ENCODE measurements at places on chromosomes 12 and 14. TPM values are rescaled to one million over a fixed set of nuclear protein-coding genes. Genes with fewer than 3 reads are reported as not detected.

The NUDT14 gene
- total RNA-seq: 9.7 TPM

The OR11H12 gene
- not detected for total RNA-seq

The PTPN6 gene
- total RNA-seq: 485 TPM

The TROAP gene
- 46.6 TPM for total RNA-seq

The TPPP2 gene
- not detected for total RNA-seq

The PYGL gene
- total RNA-seq: 1.6 TPM

The KRAS gene
- 17.0 TPM for total RNA-seq

The SERPINA9 gene
- total RNA-seq: not detected

The TSHR gene
- 0.31 TPM for total RNA-seq

The ACSS3 gene
- total RNA-seq: not detected

The AHSA1 gene
- total RNA-seq: 339 TPM

The TSPAN8 gene
- not detected for total RNA-seq

The FBLN5 gene
- 1.3 TPM for total RNA-seq

The ADAM21 gene
- 0.29 TPM for total RNA-seq

The MUCL1 gene
- total RNA-seq: not detected

The CCDC197 gene
- total RNA-seq: not detected

The LGMN gene
- 2.1 TPM for total RNA-seq

The KRT6C gene
- not detected for total RNA-seq

The GLT8D2 gene
- total RNA-seq: not detected

The IAPP gene
- not detected for total RNA-seq

The KLHDC1 gene
- 1.2 TPM for total RNA-seq

The ASPG gene
- not detected for total RNA-seq

The PGF gene
- 0.27 TPM for total RNA-seq

The SLC2A14 gene
- total RNA-seq: 0.29 TPM

The CPNE6 gene
- total RNA-seq: not detected

The GPN3 gene
- total RNA-seq: 69.1 TPM

The FLRT2 gene
- total RNA-seq: not detected

The KRT74 gene
- total RNA-seq: not detected

The FOXA1 gene
- total RNA-seq: not detected

The TAS2R7 gene
- not detected for total RNA-seq

The GLIPR1L1 gene
- not detected for total RNA-seq

The SCNN1A gene
- 2.3 TPM for total RNA-seq

The DTX3 gene
- total RNA-seq: 15.1 TPM

The MCRS1 gene
- 61.1 TPM for total RNA-seq

The KRT81 gene
- total RNA-seq: not detected

The HOXC10 gene
- total RNA-seq: not detected

The ALDH2 gene
- total RNA-seq: 3.2 TPM

The INF2 gene
- 61.5 TPM for total RNA-seq

The OLR1 gene
- not detected for total RNA-seq

The PZP gene
- not detected for total RNA-seq

The ST8SIA1 gene
- total RNA-seq: 2.5 TPM

The IRAK3 gene
- total RNA-seq: 0.31 TPM

The MANSC4 gene
- total RNA-seq: not detected

The KRT86 gene
- not detected for total RNA-seq

The KCNC2 gene
- total RNA-seq: not detected

The MIPOL1 gene
- total RNA-seq: not detected
